Effector memory CD4-positive, alpha-beta T cell (primary cell): ENCODE measurements at places on chromosomes 6 and 20.

DNA sequence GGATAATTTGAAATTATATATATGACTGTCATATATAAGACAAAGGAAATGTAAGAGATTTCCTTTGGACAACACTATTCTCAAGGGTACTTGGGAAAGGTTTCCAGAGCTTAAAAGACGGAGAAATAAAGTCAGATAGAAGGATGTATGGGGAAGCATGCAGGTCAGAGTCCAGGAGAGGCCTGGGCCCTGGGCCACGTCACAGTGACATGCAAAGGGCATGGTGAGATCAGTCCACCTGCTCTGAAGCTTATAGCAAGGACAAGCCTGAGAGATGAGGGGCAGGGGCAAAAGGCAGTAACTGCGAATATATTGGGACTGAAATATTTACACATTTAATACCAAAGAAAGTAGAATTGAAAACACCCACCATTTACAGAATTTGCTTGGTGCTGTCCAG is 24.6 kb upstream of the GMDS start:
- no peak overlapping the region for H3K4me3 ChIP-seq
- no peak for DNase-seq
- H3K36me3 ChIP-seq, result peaks cover 16% of the 10 kb centered on the region

- no peaks in the 10 kb centered on the region for H3K36me3 ChIP-seq
- peaks cover 3% of the 10 kb centered on the region for H3K27me3 ChIP-seq
- H3K4me1 ChIP-seq, result no peaks in the 10 kb centered on the region
- no peak overlapping the region for H3K4me3 ChIP-seq
- DNase-seq, result no peak
These were observed 2.9 kb downstream of the FILIP1 start for GRCh38 chr6:75490706-75491105.

DNA sequence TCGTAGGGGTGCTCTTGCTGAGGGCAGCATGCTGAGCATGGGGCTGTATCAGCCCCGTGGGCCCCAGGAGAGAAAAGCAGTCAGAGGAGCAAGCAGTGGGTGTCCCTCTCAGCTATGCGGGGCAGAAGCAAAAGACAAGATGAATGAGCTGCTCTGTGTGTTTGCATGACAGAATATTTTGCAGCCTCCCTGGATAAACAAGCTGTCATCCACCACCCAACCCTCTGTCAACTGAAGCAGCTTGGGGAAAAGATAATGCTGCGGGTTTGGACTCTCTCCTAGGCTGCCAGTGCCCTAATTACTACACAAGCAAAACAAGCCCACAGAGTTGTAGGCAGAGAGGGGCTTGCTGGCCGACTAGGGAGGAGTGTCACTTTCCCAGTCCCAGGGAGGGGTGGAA is 82.3 kb upstream of the PTPRT start:
- no peak overlapping the region for H3K4me3 ChIP-seq
- no peak overlapping the region for H3K27ac ChIP-seq
- no peaks in the 10 kb centered on the region for H3K27me3 ChIP-seq
- H3K4me1 ChIP-seq, result no peaks in the 10 kb centered on the region
- no peaks in the 10 kb centered on the region for H3K36me3 ChIP-seq

DNA sequence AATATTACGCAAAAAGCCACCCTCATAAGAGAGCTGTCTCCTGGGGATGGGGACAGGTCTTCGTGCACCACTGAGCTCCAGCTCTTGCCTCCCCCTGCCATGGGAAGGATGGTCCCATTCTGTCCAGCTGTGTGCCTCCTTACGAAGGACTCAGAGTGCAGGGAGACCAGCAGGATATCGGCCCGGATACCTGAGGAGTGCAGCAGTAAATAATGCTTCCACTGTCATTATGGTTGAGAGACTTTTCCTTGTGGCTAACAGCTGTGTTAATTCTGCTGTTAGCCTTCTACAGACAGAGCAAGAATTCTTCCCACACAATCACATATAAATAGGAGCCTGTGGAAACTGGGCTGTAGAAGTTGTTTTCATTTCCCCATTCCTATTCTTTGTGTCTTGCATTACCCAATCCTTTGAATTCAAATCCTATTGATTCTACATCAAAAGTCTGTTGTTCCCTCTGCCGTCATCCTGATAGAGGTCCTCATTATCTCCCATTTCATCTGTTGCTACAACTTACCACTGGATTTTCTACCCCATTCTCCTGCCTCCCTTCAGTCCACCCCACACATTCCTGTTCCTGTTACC is 364.6 kb upstream of the SOX4 start:
- peaks cover 8% of the 10 kb centered on the region for H3K36me3 ChIP-seq
- H3K27me3 ChIP-seq, result no peaks in the 10 kb centered on the region
- H3K27ac ChIP-seq, result no peak overlapping the region
- DNase-seq, result no peak

DNA sequence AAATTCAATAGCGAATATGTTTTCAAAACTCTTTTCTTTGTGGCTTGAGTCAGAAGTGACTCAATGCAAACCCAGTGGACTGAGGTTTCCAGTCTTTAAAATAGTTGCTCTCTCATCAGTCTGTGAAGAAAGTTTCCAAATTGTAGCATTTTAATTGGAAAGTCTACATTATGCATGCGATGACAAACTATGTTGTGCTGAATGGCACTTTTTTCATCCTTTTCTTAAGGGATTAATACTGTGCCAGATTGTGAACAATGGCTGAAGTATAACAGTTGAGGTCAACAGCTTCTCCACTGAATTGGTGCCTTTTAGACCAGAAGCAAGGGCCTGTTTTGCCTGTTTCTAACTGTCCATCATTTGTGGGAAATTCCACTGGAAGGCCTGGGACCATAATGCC is 377.1 kb downstream of the BTBD9 start:
- no peak overlapping the region for H3K27ac ChIP-seq
- H3K4me3 ChIP-seq, result no peak overlapping the region
- no peaks in the 10 kb centered on the region for H3K36me3 ChIP-seq
- DNase-seq, result no peak
- no peaks in the 10 kb centered on the region for H3K27me3 ChIP-seq

DNA sequence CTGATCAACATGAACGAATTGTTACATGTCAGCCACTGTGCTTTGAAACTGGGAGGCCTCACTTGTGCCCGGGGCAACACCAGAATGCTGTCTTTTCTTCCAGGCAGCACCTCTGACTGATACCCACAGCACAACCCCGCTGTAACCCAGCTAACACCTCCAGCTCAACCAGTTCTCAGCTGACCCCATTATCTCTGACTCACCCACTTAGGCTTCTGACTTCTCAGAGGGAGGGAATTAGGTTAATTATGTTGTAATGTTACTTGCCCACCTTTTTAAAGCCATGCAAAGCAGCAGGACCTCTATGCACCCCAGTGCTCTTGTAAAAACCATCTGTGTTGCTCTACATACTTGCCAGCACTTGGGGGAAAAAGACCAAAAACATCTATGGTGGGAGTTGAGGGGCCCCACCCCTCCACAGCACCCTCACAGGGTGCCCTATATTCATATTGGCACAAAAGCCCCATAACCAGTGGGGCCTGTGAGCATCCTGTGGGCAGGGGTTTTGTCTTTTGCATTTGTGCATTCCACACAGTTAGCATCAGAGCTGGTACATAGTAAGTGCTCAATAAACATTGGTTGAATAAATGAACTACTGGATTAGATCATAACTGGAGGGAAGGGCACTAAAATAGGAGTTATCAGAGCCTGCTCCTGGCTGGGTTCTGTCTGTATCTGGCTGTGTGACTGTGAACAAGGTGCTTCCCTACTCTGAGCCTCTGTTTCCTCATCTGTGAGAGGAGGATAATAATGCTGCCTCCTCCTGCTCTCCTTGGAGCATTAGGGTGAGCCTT is 22.3 kb downstream of the BNIP5 start:
- no peaks in the 10 kb centered on the region for H3K4me1 ChIP-seq
- H3K27ac ChIP-seq, result no peak overlapping the region
- H3K36me3 ChIP-seq, result no peaks in the 10 kb centered on the region
- H3K27me3 ChIP-seq, result no peaks in the 10 kb centered on the region
- no peak overlapping the region for H3K4me3 ChIP-seq

GRCh38 chr6:155174576-155175211 is 89.1 kb upstream of the CLDN20 start:
- H3K36me3 ChIP-seq, result no peaks in the 10 kb centered on the region
- peaks cover 12% of the 10 kb centered on the region for H3K4me1 ChIP-seq
- peak; percentile 24 for DNase-seq
- H3K27me3 ChIP-seq, result no peaks in the 10 kb centered on the region
- no peak overlapping the region for H3K4me3 ChIP-seq
- H3K27ac ChIP-seq, result no peak overlapping the region
